ENCODE measurements at places on chromosomes 12 and 14.
A peak's percentile ranks its signal among the peaks of the same experiment; 100 is the strongest.

DNA sequence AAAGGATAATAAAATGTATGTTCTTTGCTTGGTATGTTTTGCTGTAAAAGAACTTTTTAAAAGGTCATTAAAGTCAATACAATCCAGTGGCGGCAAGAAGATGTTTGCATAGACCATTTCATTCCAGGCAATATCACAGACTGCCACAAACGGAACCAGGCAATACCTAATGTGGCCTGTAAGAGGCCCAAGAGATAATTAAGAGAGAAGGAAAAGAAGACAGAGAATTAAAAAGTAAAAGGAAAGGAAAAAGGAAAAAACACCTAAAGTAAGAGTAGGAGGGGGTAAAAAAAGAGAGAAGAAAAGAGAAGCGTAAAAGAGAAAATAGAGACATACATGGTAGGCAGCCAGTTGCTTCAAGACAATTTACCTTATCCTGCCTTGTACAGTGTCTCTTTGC, 6.8 kb upstream of the ARHGAP5 start:
- no peak for DNase-seq

DNA sequence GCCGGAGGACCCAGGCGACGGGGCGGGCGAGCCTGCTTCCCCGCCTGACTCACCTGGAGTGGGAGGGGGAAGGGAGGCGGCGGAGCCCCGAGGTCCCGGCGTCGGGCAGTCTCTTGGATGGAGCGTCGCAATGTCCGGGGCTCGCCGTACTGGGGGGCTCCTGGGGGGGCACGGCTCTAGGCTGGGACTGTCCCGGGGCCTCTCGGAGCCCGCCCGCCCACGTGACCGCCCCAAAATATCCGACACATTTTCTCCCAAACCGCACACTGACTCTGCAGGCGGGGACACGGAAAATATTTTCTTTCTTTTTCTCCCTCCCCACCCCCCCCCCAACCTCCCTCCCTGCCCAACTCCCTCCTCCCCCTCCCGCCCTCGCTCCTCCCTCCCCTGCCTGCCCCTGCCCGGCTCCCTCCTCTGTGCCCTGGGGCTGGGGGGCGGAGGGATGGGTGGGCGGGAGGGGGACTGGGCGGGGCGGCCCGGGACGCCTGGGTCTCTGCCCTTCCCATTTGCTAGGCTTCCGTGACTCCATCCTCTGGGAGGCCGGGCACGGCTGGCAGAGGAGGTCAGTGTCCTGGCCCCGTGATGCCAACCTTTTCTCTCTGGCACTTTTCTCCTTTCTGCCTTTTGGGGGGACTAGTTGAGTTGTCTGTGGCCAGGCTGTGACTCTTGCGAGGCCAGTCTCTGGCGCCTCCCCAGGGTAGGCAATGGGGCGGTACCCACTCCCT, at the start of gene RARG:
RARG (minus strand) TSS at position 289 of the 725 bp plus-strand sequence. CDS start 4,664 bp downstream, outside the sequence.
- DNase-seq, result no peak

DNA sequence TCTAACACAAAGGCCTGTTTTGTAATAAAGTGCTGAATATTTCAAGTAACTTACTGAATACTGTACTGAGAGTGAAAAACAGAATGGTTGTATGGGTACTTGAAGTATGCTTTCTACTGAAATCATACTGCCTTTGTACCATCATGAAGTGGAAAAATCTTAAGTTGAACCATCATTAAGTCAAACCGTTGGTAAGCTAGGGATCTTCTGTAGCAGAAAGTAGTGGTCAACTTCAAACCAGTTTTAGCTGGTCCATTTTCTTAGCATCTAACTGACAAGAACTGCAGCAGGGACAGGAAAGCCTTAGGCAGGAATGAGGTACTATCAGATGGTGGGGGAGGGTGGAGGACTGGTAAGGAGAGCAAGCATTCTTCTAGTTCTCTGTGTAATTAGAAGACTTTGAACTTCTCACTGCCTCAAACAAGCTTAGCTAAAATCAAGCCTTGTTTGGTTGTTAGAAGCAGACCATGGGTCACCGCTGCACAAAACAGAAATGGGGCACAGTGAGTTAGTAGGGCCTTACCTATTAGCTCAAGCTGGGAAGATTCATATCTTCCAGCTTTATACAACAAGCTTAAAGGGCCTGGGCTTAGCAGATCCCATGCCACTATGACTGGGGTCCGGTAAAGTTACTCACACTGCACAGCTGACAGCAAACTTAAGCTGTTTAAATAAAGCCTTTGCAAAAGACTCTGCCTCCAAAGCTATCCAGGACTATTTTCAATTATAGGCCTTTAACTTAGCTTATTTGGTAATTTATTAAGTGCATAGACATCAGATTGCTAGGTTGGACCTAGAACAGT, 73.8 kb downstream of the ACADS start:
- DNase-seq, result peak; percentile 27

DNA sequence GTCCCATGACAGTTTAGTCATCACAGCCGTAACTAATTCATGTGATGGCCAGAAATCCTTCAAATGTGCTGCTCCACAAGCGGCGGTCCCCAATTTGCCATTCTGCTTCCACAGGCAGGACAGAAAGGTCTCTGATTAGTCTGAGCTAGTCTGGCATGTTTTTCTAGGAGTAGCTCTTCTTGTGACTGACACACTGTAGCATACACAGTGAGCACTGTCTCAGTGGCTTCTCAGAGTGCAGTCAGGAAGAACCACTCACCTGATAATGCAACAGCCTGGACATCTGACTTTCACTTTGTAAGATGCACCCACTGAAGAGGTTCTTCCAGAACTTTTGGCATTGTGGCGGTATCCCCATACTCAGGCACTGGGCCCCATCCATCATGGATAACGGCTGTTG, 1266.2 kb downstream of the TMEM121 start:
- DNase-seq, result no peak

- no peak for DNase-seq
Observed at GRCh38 chr14:77375973-77376770, 722 bp downstream of the TMED8 start.

- DNase-seq, result peak; percentile 81
Observed at GRCh38 chr12:132955094-132956010, 754 bp downstream of the ZNF605 start.

- peak; percentile 47 for DNase-seq
Observed at GRCh38 chr12:116201908-116202307, 75.6 kb downstream of the MED13L start.

GRCh38 chr12:43694879-43695278, 63.7 kb downstream of the PUS7L start:
- no peak for DNase-seq

- DNase-seq, result peak; percentile 77
Observed at GRCh38 chr12:48078901-48079300, 27.0 kb downstream of the SENP1 start.

DNA sequence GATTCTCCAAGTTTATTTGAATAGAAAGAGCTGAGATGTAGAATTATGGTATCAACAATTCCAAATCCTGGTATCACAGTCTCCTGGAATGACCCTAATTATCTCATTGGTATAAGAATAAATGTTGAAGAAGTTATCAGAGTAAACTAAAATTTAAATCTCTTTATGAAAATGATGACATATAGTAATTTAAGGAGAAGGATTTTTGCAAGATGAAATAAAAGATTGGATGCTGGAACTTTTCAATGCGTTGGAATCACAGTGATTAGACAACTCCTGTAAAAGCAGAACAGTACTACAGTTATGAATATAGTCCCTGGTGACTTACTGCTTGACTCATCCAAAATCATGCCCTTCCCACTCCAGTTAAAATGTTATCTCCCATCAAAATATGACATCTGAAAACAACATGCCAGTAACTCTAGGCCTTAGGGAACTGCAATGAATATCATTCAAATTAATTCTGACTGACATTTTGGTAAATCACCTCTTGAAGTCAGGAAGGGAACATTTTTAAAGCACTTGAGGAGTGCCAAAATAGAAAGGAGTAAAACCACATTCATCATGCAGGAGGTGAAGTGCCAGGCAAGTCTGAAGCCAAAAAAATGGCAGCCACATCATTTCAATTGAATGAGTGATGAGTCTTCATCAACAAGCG, 197.8 kb upstream of the PRKD1 start:
- DNase-seq, result no peak

DNA sequence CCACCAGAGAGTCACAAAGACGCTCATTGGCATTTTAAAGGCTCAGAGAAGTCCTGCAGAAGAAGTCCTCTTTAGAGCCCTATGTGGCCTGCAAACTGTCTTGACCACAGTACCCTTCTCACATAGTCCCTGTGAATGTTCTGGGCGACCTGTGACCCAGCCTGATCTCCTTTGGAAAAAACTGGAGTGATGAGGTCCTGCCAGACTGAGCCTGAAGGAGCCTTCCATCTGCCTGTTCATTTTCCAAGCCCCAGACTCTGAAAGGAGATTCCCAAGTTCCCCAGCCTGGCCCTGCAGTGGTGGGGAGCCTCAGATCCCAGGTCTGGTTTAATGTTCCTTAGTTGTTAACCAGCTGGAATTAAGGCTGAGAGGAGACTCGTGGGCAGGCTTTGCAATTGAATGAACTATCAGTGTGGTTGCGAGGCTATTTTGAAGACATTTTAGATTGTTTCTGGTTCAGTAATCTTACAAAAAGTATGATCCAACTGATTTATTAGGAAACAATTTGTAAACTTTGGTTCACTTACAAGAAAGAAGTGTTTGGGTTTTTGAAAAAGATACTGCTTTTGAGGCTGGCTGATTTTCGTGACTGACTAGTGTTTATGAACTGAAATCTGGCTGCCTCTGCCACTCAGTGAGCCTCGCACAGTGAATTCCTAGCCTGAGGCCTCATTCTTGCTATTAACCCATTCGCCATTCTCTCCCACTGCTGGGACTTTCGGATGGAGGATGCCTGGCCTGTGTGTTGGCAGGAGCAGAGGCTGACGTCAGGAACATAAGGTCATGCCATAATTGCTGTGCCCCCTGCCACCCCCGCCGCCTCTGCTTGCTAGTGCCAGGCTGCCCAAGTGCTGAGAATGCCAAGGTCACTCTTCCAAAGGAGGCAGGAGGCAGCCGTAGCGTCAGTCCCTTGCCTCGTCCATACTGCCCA, 249.0 kb downstream of the CACNA1C start:
- DNase-seq, result no peak

- no peak for DNase-seq
Observed at GRCh38 chr12:60529261-60529660, 933.4 kb downstream of the SLC16A7 start.

- DNase-seq, result no peak
Observed at GRCh38 chr12:88575361-88575970, 4.8 kb downstream of the KITLG start.

All from iris pigment epithelial cell (primary cell).